ENCODE measurements at places on chromosomes 13 and 19. TPM values are rescaled to one million over a fixed set of nuclear protein-coding genes. Genes with fewer than 3 reads are reported as not detected.

Gene RFPL4A
- 2.5 TPM for polyA plus RNA-seq

Gene LYPD4
- 198 TPM for polyA plus RNA-seq

Gene WTIP
- 22.8 TPM for polyA plus RNA-seq

Gene LRFN3
- 12.7 TPM for polyA plus RNA-seq

Gene DMKN
- 24.0 TPM for polyA plus RNA-seq
